ENCODE measurements at places on chromosomes 5 and 9. TPM values are rescaled to one million over a fixed set of nuclear protein-coding genes. Genes with fewer than 3 reads are reported as not detected.

DNA sequence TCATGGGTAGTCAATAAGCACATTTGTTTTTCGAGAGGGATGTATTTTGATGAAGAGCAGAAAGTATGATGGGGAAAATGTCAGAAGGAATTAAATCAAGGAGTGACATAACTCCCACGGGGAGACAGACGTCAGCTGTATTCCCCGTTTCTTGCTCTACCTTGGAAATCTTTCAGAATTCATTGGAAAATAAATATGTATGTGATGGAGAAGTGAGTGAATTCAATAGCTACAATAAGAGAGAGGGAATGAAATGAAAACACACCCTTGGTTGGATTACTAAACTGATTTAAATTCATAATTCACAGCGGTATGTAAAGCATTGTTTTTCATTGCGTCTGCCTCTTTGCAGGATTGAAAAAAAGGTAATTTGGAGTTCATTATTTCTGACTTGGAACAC is 209.7 kb upstream of the KLF4 start:
- no peak for DNase-seq

DNA sequence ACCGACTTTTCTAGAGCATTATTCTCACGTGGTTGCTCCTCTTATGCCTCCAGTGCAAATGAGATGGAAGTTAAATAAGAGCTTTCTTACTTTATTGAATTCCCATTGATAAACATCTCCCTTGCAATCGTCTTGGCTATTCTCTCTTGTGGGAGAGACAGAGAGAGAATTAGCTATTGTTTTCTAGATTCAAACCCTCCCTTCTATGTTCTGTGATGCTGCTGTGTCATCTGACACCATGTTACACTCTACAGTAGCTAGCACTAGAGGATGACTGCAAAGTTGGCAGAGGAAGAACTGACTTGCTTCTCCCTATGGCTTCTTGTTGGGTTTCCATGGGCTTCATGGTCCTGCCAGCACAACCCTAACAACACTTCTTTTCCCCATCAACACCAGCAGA is 134.6 kb upstream of the RANBP3L start:
- DNase-seq, result no peak

GRCh38 chr9:81716409-81716808 is 27.1 kb upstream of the TLE1 start:
- DNase-seq, result no peak

The DPYSL3 gene
- polyA plus RNA-seq, result 123 TPM

GRCh38 chr9:120336021-120336752 is 243.8 kb downstream of the CDK5RAP2 start:
- no peak for DNase-seq

The PSAT1 gene
- polyA plus RNA-seq, result 37.0 TPM

- DNase-seq, result no peak
Measured at GRCh38 chr5:139592289-139592688, 31.1 kb downstream of the UBE2D2 start.

GRCh38 chr9:113617550-113617949 is 154.0 kb downstream of the RGS3 start:
- peak; percentile 59 for DNase-seq

GRCh38 chr5:124670722-124671184 is 75.7 kb downstream of the ZNF608 start:
- DNase-seq, result no peak

DNA sequence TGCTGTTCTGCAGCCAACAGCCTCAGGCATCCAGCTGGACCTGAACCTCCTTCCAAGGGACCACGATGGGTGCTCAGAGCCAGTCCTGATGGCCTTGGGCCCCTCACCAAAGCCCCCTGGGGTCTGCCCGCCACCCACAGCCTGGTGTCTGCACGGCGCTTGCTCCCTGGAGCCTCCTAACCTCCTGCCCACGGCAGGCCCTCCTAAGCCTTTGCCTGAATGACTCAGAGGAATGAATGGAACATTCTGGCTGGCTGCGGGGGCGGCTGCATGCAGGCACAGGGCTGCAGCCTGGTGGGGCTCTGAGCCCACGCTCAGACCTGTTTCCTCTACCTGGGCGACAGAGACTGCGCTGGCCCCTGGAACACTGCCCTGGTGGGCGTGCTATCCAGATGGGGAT is 6.9 kb downstream of the SOHLH1 start:
- DNase-seq, result no peak

The KCNV2 gene
- not detected for polyA plus RNA-seq

GRCh38 chr5:151496041-151496484 is 48.7 kb downstream of the SLC36A1 start:
- DNase-seq, result no peak

- no peak for DNase-seq
Measured at GRCh38 chr5:90641528-90641927, 82.9 kb downstream of the ADGRV1 start.

DNA sequence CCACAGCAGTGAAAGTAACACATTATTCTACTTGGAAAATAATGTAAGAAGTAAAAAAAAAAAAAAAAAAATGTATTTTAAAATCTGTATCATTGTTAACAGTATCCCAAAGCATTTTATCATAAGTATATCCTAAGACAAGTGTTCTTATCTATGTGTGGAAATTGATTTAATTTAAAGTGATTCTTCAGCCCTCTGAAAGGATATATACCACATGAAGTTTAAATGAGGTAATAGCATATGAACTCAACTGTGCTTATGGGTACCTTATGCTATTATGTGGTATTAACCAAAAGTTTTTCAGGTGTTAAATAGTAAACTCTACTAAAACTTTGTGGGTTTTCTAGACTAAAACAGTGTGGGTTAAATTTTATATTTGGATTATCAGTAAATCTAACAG is 2.8 kb upstream of the SECISBP2 start:
- no peak for DNase-seq
